CD4-positive, CD25-positive, alpha-beta regulatory T cell (primary cell): ENCODE measurements at places on chromosomes 4 and X.

DNA sequence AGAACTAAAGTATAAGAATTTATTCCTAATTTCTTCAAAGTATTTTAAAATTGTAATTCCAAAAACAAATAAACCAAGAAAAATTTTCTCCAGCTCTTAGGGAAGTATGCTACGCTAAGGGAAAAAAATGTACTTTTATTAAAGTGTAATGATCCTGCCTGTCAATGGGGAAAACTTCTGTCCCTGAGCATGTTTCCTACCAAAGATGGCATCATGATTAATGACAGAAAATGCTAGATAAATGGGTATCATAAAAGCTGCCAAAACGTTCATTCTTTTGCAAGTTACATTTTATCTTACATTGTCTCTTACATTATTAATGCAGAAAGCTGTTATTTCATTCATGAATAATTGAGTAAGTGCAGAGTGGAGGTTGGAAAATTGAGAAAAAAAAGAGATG is 443.4 kb downstream of the TECRL start:
- no peak for DNase-seq

GRCh38 chrX:1502241-1502640 is 34.7 kb downstream of the P2RY8 start:
- no peak for DNase-seq

- no peak for DNase-seq
Observed at GRCh38 chr4:173446416-173446815, 47.5 kb upstream of the SCRG1 start.

GRCh38 chrX:138014577-138014976 is 448.6 kb downstream of the ZIC3 start:
- no peak for DNase-seq

DNA sequence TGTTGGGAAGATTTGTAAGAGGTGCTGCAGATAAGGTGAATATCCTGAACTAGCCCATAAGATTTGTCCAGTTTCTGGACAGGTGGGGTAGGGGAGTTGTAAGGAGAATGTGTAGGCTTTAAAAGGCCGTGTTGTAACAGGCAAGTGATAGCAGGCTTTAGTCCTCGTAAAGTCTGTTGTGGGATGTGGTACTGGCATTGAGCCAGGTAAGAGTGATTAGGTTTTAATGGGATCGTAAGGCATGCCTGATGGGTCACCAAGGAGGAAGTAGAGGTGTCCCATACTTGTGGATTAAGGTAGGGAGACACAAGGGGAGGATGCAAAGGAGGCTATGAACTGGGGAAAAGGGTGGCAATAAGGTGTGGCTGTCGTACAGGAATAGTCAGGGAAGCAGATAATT is 256.9 kb upstream of the DKK2 start:
- DNase-seq: no peak

GRCh38 chr4:147236806-147237205 is 244.1 kb upstream of the EDNRA start:
- no peak for DNase-seq

DNA sequence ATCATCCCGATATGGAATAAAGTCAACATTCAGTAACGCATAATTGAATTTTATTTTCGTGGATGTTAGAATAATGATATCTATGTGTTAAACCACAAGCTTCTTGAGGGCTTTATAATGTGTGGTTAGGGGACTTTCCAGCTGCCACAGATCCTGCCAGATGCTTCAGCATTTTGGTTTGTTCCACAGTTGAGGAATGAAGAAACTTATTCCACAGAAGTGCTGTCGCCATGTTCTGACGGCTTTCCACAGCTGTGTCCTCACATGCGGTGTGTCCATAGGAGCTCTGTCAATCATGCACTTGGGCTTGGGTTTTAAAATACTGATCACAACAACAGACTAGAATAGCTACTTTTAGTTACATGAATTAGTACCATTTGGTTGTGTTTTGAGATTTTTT is 411.9 kb downstream of the TRIML1 start:
- DNase-seq: no peak
